ENCODE measurements at places on chromosomes 6 and 20.

DNA sequence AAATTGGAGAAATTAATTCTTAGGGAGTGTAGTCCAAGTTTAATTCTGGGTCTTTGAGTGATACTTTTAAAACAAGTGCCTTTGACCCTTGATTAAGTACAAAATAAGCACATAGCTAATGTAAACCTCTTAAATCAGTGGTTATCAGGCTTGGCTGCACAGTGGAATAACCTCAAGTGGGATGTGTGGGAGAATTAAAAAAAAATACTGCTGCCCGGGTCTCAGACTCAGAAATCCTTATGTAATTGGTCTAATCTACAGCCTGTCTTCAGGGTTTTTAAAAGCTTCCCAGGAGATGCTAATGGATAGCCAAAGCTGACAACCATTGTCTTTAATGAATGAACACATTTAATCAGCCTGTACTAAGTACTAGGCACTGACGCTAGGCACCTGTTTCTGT is 28.5 kb upstream of the TMEM14A start:
- no peak for DNase-seq

GRCh38 chr6:139337001-139337400 is 37.4 kb downstream of the CITED2 start:
- no peak for DNase-seq

DNA sequence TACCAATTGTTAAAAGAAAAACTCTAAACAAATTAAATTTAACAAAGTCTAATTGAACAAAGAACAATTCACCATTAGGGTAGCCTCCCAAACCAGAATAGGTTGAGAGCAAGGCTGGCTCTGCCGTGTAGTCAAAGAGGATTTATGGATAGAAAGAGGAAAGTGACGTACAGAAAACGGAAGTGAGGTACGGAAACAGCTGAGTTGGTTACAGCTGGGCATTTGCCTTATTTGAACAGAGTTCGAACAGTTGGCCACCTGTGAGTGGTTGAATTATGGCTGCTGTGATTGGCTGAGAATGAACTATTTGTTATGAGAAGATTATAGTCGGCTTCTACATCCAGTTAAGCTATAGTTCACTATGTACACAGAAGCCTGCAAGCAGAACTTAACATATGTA is 18.5 kb upstream of the ISM1 start:
- DNase-seq, result no peak

GRCh38 chr6:43335469-43335868 is 26.8 kb upstream of the CRIP3 start:
- DNase-seq, result no peak

DNA sequence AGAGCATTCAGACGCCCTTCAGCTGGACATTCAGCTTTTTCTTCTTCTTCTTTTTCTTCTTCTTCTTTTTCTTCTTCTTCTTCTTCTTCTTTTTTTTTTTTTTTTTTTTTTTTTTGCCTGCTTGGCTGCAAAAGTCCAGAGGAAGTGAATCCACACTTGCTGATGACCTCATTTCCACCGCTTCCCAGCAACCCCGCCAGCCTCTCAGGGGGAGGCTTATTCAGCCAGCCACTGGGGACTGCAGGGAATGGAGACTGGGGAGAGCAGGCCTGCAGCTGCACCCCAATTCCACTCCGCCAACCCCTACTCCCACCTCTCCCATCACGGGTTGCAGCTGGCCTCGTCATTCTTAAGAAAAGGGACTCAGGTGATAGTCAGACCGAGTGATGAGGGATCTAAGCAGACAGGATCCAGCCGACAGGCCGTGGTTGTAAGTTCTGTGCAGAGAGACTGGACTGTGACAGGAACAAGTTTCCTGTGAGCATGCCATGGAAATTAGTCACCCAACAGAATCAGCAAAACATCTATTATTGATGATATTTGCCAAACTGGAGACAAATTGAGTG is 59.0 kb upstream of the QKI start:
- peak; percentile 92 for DNase-seq

- DNase-seq, result no peak
Measured at GRCh38 chr20:57847104-57847503, 137.3 kb upstream of the PMEPA1 start.

- DNase-seq, result no peak
Measured at GRCh38 chr6:6966127-6966526, 141.6 kb upstream of the RREB1 start.

GRCh38 chr6:125077453-125077852 is 76.1 kb upstream of the TPD52L1 start:
- no peak for DNase-seq

GRCh38 chr6:4010689-4011090 is 68.2 kb downstream of the FAM217A start:
- peak; percentile 62 for DNase-seq

DNA sequence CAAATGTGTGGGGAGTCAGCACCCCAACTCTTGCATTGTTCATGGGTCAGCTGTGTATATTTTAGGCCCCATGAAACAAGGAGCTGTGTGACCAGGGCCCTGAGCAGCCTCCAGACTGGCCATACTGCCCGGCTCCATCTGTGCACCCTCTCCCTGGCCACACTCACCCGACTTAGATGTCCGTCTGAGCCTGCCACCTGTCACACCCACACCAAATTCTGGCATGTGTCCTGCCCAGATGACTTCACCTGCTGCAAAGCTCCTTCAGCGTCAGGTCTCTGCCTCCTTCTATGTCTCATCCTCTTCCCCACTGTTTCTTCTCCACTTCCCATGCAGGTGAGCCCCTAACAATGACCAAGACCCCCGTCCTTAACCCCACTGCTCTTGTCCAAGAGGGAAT is 88.1 kb upstream of the THBS2 start:
- no peak for DNase-seq

DNA sequence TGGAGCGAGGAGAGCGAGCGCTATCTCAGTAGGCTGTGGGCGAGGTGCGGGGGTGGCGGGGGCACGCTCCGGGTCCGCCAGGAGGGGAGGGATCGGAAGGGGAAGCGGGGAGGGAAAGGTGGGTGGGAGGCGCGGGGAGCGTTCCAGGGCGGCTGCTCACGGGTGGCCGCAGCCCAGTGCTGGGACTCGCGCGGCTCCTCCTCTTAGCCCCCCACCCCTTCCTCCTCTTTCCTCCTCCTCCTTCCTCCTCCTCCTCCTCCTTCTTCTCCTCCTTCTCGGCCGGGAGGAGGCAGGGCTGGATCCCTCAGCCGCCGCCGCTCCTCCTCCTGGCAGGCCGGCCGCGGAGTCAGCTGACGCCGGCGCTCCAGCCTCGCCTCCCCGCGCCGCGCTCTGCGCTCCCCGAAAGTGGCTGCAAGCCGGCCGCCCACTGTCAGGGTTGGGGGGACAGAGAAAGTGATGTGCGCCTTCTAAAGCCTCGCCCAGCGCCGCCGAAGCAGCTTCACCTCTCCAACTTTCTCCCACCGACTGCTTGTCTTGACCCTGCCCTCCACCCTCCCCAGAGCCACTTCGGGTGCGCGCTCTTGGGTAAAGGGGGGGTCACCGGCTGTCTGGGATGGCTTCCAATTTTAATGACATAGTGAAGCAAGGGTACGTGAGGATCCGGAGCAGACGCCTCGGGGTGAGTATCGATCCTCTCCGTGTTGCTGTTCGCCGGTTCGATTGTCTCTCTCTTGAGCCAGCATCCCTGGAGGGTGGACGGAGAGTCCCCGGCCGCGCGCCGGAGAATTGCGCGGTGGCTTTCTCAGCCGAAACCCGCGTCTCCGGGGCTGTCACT is at the start of gene DOK5:
Gene DOK5 (plus strand): TSS at position 260 of the 835 bp plus-strand sequence. CDS start 354 bp downstream, at position 614.
- DNase-seq, result no peak

GRCh38 chr6:78593898-78594667 is 273.3 kb upstream of the IRAK1BP1 start:
- peak; percentile 58 for DNase-seq

GRCh38 chr20:13022401-13023155 is 13.8 kb downstream of the SPTLC3 start:
- DNase-seq, result peak; percentile 87

- DNase-seq, result no peak
Measured at GRCh38 chr6:142702501-142703460, 242.2 kb downstream of the HIVEP2 start.

DNA sequence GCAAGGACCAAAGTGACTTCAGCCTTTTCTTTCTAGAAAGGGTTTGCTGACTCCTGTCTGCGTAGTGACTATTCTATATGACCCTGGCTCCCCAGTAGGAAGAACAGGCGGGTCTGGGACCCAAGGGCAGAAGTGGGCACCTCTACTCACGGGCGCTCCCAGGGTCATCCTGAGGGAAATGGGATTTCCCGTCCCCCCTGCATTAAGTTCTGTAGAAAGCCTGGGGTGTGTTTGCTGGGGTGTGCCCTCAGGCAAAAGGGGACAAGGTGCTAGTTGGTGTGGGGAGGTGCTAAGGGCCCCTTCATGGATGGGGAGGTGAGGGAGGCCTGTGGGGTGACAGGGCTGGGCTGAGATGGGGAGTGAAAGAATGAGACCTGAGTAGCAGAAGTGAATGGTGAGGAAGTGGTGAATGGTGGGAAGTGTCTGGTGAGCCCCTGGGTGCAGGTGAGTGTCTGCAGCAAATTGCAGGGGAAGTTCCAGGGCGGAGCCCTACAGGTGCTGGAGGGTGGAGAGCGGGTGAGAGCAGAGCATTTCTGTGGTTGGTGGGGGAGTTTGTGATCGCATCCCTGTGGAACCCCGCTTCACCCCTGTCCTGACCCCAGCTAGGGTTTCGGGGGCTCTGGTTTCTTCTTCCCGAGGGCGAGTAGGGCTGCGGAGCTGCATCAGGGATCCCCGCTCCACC is 21.1 kb downstream of the RAET1L start:
- DNase-seq, result no peak

DNA sequence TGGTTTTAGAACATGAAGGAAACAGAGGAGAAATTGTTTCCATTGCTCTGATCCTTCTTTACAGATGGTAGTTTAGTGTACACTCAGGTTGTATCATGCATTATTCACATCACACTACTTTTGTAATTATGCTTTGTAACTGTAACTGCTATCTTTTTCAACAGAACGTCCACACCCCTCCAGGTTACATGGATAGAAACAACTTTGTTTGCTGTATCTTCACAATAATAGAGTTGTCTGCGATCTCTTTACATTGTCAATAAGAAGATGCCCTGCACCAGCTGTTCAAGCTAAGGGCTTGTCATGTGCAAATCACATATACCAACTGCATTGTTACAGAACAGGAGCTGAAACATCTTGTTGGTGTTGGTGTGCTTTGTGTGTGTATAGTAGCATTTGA is 67.9 kb upstream of the MAP7 start:
- DNase-seq, result no peak

DNA sequence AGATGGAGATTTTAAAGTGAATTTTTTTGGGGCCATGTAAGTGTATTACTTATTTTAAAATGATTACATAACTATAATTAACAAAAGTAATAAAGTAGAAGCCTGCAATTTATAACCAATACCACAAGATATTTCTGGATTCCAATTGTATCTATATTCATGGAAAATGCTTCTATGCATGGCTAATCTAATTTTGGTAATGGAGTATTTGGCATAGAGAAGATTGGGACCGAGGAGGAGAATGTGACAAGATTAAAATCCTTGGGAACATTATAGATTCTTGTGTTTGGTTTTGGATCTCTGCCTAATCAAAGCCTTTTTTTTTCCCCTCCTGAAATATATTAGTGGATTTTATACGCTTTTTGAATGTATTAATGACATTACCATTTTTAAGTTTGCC is 12.9 kb upstream of the TMX4 start:
- DNase-seq, result no peak

DNA sequence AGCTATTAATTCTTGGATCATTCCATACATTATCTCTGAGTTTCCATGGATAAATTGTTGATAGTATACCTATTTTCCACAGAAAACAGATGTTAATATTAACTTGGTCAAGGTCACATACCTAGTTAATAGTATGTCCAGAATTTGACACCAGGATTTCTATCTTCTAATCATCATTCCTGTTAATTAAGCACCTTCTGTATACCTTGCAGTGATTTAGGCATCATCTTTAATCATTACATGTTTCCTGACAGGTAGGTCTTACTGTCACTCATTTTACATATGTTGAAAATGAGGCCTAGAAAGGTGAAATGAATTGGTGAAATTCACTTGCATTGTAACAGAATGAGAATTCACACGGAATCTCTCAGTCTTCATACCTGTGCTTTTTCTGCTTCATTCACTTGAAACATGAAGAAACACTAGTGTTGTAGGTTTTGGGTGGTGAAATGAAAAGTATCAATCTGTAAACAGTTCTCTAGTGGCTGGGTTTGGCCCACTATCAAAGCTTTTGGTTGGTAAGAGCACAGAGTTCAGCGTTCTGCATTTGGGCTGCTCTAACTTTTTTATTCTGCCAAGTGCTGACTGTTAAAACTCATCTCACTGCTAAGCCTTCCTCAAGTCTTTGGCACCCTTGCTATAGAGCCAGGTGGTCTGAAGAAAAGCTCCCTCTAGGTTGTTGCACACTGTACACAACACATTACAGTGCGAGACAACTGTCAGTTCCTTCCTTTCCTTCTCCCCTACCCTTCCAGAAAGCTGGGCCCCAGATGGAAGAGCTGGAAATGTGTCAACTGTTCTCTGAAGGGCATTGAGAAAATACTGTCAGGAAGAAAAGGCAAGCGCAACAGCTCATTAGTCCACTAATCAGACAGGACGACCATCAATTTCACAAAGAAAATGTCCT is 57.8 kb upstream of the C20orf144 start:
- DNase-seq, result no peak

GRCh38 chr6:157650261-157650640 is 172.8 kb upstream of the SNX9 start:
- DNase-seq, result no peak

DNA sequence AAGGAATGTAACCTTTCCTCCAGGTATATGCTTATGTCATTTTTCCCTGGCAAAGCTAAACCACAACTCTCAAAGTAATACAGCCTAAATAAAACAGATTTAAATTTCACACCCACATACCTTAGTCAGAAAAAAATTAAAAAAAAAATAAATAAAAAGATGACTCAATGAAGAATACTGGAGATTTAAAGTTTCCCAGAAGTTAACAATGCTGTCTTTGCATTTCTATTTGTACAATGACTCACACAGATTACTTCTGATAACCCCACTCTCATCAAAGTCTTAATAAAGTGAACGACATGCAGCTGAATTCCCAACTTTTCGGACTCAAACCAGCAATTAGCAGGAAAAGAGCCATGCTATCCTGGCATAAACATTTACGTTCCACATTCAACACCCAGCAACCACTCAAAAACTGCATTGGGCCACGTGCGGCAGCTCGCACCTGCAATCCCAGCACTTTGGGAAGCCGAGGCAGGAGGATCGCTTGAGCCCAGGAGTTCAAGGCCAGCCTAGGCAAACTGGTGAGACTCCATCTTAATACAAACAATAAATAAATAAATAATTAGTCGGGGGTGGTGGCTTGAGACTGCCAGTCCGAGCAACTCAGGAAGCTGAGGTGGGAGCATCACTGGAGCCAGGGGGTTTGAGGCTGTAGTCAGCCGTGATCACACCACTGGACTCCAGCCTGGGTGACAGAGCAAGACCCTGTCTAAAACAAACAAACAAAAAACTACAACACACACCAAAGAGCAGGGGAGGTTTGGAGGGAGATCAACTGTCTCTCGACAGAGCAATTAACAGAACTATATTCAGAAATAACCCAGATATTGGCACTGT is 130.5 kb downstream of the WDR27 start:
- peak; percentile 42 for DNase-seq

DNA sequence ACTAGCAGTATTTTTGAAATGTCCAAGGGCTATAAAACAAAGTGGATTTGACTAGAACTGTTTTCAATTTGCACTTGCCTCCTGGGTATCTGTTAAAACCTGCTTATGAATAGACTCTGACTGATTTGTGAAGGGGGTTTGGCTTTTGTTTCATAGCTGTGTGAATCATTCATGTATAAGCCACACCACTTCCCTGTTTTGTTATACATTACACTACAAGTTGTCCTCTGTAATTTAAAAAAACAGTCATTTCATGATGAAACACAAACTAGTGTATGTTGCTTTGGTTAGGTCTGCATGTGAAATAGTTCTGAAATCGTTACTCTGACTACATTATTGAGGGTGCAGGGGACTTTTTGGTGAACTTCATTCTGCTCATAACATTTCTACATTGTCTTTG is 121.7 kb downstream of the NKAIN2 start:
- peak; percentile 68 for DNase-seq

Measured in HT1080 (cell line).